Large intestine (tissue), 12 donors: ENCODE measurements at places on chromosomes 2 and 18.

GRCh38 chr18:11204020-11204419 lies 54.7 kb upstream of the PIEZO2 start:
- no peak for DNase-seq

DNA sequence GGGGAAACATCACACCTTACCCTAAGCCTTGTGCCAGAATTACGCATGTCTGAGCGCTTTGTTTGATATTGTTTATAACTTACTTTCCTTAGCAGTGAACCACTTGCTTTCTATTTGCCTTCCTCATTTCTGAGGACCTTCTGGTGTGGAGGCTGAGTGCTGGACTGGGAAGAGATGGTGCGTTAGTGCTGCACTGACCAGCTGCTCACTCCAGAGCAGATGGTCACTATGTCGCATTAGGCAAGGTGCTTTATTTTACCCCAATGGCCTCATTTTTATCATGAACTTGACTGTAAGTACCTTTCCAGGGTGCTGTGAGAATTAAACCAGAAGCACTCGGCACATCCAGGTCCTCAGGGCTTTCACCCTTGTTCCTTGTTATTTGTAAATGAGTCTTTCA lies 46.6 kb upstream of the TMEM18 start:
- no peak for DNase-seq

- DNase-seq = no peak
Measured at GRCh38 chr2:241904791-241905710, 35.5 kb downstream of the RTP5 start.

DNA sequence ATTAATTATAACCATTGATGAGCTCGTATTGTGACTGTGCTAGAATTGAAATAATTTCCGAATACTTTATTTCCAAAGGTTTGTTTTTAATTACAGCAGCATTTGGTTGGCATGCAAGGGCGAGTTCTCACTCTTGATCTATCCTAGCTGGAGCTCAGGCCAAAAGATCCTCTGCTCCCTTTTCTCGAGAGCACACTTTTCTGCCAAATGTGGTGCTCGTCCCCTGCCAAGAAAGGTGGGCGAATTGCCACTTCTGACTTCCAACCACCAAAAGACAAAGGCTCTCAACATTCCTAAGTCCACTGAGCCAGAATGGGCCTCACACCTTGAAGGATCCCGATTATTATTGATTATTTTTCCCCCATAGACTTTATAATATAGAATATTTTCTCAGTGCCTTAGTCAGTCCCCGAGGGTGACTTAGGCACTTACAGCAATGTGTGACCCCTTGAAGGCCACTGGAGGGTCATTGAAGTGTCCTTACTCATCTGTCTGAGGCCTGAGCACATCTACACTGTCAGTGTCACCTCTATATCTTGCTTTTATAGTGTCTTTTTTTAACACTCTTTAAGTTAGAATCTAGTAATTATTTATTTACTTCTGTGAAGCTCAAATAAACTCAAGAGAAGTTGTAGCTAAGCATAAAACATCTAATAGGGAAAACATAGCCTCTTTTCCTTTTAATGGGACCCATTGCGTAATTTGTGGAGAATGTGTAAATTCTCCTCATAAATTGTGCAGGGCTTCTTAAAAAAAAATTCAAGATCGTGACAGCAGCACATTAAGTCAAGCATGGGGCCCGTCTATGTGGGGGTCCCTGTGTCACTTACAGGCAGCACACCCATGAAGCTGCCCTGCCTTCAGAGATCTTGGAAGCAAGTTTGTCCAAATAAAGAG lies 98.3 kb downstream of the MEIS1 start:
- no peak for DNase-seq

GRCh38 chr2:149703281-149703680 lies 115.7 kb upstream of the MMADHC start:
- no peak for DNase-seq

DNA sequence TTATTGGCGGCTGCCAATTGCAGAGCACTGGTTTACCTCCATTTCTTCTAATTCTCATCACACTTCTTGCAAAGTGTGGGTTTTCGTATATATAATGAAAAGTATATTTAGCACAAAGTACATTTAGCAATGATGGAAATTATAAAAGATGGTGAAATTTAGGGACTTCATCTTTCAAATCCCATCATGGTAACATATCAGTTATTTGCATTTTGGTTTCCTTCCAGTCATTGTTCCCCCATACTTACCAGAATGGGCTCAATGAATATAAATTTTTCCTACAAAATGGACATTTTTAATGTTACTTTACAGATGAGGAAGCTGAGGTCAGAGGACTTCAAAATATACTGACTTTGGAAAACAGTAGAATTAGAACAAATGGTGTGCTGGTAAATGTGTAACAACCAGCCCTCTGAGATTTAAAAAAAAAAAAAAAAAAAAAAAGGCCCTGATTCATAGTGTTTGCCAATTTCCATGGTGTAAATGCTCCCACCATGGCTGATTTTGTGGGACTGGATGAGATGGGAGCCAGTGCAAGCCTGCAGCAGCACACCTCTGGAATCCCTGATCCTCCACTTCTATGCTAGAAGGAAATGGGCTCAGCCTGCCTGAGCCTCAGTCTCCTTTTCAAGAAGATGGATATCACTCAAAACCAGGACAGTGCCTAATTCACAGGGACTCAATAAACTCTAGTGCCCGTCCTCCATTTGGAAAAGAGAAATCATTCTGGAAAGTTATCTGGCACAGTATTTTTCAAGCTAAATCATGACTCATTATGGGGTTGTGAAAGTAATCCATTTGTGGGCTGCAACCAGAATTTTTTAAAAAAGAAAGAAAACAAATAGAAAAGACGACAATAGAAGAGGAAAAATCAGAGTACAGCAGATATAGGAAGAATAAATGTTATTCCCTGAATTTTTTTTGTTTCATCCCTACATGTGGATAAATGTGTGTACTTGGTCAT lies 34.0 kb downstream of the LBH start:
- DNase-seq = no peak

GRCh38 chr18:5311301-5311989 lies 15.9 kb upstream of the ZBTB14 start:
- no peak for DNase-seq

- DNase-seq = no peak
Measured at GRCh38 chr18:44080054-44080453, 600.6 kb upstream of the SETBP1 start.

DNA sequence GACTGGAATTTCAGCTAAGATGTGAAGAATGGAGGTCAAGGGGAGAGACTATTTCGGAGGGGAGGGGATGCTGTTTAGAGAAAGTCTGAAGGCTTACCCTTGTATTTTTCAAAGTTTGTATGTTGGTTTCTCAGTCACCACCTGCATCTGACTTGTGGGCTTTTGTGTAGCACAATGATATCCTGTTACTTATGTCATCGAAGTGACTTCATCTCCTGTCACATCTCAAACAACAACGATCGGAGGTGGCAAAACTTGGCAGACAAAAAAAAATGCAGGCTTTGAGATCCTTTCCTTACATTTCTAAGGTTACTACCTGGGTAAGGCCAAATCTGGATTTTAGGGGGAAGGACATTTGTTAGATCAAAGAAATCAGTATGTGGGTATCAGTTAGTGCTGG lies 11.7 kb upstream of the CXCR4 start:
- DNase-seq = no peak

DNA sequence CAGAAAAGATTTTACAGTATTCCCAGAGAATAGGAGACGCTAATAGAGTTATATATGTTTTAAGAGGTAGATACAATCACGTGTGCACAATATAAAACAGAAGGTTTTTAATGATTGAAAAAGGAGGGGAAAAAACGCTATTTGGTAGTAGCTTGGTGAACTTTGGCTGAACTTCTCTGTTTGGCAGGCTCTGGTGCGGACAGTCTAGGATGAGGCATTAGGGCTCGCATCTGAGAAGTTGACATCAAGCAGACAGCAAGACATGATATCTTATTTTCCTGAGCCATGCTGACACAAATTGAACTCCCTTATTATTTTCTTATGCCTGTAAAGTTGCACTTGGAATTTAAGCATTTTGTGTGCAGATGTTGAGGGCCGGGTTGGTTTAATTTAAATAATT lies 176.6 kb downstream of the EN1 start:
- peak; percentile 17 for DNase-seq

DNA sequence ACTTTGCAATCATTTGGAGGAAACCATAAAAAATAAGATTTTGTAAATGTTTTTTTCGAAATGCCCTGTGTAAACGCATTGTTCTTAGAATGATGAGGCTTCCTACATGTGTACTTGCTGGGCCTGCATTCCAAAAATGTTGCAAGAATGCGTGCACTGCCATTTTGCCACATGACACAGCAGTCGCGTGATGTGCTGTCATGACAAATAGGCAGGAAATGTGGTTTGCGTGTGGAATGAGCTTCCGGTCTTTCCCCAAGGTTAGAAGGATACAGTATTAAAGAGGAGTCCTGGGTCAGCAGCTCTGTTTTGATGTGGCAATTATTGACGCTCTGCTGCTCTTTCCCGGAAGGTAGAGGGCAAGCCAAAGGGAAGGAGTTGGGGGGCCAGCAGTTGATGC lies 18.1 kb upstream of the SERPINB2 start:
- no peak for DNase-seq

GRCh38 chr2:210188755-210189154 lies 17.5 kb upstream of the KANSL1L start:
- DNase-seq = no peak

DNA sequence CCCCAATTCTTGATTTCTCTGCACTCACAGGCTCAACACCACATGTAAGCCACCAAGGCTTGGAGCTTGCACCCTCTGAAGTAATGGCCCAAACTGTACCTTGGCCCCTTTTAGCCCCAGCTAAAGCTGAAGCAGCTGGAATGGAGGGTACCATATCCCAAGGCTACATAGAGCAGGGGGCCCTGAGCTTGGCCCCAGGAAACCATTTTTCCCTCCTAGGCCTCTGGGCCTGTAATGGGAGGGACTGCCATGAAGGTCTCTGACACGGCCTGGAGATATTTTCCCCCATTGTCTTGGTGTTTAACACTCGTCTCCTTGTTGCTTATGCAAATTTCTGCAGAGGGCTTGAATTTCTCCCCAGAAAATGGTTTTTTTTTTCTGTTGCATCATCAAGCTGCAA lies 69.7 kb downstream of the SKA1 start:
- DNase-seq = no peak

DNA sequence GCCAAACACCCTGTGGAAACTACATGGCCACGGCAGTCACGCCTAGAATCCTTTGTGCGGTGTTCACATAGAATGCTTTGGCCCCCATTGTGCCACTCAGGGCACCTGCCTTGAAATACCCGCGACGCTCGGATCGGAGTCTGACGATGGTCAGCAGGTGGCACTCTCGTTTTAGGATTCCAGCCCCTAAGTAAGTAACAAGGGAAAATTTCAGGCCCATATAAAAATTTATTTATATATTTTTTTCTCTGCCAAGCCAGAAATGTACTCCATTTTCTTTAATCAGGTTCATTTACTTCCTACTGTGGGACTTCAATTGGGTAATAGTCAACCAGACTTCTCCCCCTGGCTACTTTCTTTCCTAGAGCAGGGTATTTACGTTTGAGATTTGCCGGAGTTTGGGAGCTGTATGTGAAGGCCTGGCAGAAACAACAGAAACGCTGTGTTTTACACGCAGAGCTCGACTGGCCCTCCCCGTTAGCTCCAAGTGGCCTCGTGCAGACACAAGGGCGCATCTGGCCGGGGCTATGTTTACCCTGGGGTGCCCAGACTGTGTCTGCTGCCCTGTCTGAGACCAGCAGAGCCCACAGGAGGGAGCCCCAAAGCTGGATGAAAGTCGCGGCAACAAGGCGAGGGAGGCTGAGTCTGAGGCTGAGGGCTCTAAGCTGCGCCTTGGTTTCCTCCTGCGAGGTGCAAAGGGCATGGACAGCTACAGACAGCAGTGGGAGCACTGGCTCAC lies 41.6 kb downstream of the LRRC30 start:
- peak; percentile 43 for DNase-seq

DNA sequence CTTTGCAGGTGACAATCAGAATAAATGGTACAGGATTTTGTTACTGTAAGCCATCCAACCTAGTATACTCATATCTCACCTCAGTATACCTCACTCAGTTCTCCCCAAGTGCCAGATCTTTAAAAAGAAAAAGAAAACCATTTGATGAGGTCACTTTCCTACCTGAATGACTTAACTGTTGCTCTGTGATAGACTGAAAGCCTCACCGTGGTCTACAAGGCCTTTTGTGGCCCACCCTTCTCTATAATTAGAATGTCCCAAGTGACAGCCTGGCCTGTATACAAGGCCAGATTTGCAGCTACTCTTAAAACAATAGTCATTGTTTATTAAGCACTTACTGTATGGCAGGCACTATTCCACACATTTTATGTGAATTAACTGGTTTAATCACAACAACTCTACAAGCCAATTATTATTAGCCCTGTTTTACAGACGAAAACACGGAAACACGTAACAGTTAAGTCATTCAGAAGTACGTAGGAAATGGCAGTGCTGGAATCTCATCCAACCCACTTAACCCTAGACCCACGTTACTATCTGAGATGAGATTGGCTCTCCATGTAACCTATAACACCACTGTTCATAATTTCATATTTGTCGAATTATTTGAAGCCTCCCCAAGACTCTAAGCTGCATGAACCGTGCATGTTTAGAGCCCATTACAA lies 28.3 kb downstream of the PKP4 start:
- no peak for DNase-seq

- no peak for DNase-seq
Measured at GRCh38 chr18:74520096-74520833, 14.0 kb upstream of the CNDP1 start.

DNA sequence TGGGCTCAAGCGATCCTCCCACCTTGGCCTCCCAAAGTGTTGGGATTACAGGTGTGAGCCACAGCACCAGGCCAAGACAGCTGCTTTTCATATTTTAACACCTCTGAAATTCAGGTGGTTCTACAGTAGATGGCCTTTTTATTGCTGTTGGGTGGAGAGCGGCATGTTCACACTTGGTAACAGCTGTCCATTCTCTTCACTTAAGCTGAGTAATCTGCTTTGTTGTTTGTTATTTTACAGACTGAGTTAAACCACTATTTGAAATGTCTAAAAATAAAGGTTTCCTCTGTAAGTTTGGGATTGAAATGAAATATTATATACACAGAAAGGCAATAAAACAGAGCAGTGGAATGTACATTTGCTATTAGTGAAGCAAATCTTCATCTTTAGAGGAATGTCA lies 44.9 kb upstream of the TLK1 start:
- DNase-seq = no peak

GRCh38 chr2:39608686-39609441 lies 56.9 kb upstream of the TMEM178A start:
- no peak for DNase-seq

GRCh38 chr18:68666381-68666780 lies 48.5 kb downstream of the TMX3 start:
- no peak for DNase-seq

DNA sequence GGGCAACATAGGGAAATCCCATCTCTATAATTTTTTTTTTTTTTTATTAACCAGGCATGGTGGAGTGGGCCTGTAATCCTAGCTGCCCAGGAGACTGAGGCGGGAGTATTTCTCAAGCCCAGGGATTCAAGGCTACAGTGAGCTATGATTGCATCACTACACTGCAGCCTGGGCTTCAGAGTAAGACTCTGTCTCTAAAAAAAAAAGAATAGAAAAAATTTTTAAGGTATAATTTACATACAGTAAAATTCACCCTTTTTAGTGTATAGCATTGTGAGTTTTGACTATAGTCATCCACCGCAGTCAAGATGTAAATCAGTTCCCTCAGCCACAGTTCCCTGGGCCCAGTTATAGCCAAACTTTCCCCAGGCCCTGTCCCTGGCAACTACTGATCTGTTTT lies 57.1 kb upstream of the MSH6 start:
- DNase-seq = no peak

- no peak for DNase-seq
Measured at GRCh38 chr2:102632380-102633175, 13.2 kb downstream of the SLC9A2 start.

GRCh38 chr2:62313449-62314227 lies 117.7 kb downstream of the B3GNT2 start:
- no peak for DNase-seq

GRCh38 chr2:191811807-191812602 lies 34.9 kb downstream of the CAVIN2 start:
- peak; percentile 39 for DNase-seq
